EL (cell line): ENCODE measurements at places on chromosomes 16 and 17.

DNA sequence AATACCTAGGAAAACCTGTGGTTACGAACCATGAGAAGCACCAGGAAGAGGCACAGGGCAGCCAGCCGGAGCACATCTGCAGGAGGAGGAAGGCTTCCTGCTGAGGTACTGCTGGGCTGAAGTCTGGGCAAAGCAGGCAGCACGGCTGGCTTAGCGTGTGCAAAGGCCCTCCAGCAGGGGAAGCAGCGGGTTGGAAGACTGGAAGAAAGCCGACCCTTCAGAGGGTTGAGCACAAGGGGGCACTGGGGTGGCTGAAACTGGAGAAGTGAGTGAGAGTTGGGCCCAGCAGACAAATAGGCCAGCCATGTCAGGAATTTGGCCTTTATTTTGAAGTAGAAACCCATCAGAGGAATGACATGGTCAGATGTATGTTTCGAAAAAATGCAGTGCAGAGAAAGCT is 12.1 kb upstream of the HSD3B7 start:
- no peak for DNase-seq

- no peak for DNase-seq
Observed at GRCh38 chr17:69417545-69418483, 3.3 kb downstream of the MAP2K6 start.

DNA sequence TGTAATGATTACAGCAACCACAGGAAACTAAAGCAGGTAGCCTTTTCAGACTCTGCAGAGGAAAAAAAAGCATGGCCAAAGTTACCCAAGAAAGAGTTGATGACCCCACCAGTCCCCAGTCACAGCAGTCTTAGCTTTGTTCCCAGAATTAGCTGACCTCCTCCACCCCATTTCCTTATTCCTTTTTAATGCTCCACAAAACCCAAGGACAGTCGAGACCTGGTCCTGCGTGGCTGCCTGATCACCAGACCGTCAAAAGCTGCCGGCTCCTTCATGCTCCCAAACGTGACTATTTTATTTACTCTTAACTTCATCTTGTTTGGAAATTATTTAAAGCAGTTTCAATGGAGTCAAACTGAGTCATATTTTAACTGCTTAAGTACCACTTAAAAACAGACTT is 28.7 kb upstream of the MED9 start:
- no peak for DNase-seq

DNA sequence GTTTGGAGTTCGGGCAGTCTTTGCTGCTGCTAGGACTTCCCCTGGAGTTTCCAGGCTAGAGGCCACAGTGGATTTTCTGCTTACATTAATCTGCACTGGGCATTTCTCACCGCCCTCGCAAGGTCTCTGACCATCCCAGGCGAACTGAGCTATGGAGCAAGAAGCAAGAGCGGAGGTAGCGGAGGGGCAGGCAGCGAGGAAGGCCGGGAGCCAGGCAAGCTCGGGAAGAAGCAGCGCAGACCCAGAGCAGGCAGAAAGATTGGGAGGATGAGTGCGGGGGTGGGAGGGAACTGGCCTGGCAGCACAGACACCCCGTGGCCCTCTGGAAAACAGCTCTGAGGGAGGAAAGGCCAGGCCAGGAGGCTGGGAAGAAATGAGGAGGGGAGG is 3.8 kb downstream of the COTL1 start:
- DNase-seq, result no peak

DNA sequence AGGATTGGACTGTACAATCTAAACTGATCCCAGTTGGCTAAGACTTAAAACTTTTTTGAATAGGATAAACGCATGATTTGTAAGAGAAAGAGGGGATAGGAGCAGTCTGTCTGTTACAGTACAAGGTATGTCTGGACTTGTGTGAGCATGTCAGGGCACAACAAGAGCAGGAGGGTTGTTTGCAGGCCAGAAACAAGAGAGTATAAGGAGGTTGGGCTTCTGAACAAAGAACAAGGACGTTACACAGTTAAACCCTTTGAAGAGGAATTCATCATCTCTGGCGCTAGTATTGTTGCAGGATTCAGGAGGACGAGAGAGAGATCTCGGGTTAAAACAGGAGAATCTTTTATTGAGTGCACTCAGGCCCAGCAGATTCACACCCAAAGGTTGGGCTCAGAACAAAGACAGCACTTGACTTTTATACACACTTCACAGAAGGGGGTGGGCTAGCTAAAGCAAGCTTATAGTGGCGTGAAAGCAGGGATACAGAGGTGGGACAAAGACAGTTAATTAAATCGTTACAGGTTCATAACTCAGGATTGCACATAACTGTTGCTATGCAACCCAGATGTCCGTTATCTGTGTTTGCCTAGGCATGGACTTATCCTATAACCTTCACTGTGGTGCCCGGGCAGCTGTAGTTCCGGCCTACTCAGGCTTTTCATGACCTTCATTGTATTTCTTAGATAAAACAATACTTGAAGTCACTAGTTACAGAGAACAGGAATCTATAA is 34.3 kb downstream of the SEC14L1 start:
- DNase-seq, result no peak

- no peak for DNase-seq
Observed at GRCh38 chr16:27441276-27441675, 39.3 kb downstream of the IL21R start.

- DNase-seq, result no peak
Observed at GRCh38 chr16:2196162-2196980, at the start of gene CASKIN1. Gene CASKIN1 (minus strand): TSS chr16:2196605. CDS start chr16:2196432, 173 bp downstream.

GRCh38 chr17:1110862-1111598 is 68.8 kb downstream of the ABR start:
- DNase-seq, result peak; percentile 97

DNA sequence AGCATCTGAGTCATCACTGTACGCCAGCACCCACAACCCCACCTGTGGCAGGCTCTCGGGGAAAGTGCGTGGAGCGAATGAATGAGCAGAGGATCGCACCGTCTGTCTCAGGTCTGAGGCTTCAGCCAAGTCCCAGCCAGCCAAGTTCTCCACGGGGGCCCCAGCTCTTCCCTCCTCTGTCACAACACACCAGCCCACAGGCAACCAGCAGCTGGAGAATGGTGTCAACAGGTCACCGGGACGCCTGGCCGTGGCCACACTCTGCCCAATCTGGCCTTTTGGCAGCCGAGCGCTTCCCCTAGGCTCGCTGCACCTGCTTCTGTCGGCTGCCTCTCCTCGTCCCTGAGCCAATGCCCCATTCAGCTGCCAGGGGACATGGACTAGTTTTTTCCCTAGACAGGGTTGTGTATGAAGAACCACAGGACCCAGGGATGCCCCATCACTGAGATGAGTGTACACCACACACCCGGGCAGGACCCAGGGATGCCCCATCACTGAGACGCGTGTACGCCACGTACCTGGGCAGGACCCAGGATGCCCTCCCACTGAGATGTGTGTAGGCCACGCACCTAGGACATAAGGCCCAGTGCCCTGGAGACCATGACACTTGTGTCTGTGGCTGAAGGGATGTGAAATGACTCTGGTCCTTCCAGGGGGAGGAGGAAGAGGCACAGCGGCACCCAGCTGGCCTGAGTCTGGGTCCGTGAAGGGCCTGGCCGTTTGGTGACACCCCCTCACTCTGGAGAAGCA is 52.8 kb downstream of the ABR start:
- DNase-seq, result no peak

DNA sequence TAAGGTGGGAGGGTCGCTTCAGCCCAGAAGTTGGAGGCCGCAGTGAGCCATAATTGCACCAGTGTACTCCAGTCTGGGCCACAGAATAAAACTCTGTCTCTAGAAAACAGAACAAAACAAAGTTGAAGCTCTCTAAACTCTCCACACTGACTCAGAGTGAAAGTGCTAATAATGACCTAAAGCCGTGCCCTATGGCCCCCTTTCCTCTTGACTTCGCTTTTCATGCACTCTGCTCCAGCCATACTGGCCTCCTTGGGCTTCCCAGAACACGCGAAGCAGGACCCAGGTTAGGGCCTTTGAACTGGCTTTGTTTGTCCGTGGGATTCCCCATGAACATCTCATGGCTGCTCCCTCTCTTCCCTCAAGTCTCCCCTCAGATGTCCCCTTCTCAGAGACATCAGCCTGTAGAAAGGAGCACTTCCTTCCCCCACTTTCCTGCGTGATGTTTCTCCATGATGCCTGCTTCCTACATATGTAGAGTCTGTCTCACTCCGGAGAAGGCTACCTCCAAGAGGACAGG is 18.6 kb upstream of the SPN start:
- no peak for DNase-seq

GRCh38 chr16:89354325-89354724 is 136.0 kb downstream of the ANKRD11 start:
- DNase-seq, result no peak

GRCh38 chr16:69486724-69487123 is 62.3 kb downstream of the CYB5B start:
- DNase-seq, result no peak

DNA sequence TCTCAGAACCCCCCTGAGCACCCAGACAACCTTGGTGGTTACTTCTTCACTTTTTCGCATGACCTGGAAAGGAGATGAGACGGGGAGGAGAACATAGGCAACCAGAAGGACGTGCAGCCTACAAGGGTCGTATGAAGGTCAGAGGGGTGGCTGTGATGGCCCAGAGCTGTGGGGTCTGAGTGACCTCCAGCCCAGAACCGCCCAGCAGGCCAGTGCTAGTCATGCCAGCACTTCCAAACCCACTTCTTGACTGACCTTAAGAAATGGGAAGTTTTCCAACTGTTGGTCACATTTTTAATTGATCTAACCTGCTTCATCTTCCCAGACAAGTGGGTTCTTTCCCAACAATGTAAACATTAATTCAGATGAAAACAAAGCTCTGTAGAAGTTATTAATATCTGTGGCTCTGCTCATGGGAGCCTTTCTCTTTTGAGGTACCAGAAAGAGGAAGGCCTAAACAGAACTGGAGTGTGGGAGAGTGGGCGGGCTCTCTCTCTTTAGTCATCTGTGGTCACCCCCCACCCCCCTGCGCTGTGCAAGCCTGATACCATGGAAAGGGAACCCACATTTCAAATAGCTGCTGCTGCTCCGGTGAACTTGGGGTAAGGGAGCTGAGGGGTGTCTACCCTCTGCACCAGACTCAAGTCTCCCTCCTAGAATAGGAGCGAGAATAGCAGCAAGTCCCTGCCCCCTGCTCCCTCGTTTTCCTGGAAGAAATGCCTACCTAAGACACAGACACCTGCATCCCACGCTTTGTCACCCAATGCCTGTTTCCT is 101.6 kb downstream of the RAB11FIP4 start:
- no peak for DNase-seq

DNA sequence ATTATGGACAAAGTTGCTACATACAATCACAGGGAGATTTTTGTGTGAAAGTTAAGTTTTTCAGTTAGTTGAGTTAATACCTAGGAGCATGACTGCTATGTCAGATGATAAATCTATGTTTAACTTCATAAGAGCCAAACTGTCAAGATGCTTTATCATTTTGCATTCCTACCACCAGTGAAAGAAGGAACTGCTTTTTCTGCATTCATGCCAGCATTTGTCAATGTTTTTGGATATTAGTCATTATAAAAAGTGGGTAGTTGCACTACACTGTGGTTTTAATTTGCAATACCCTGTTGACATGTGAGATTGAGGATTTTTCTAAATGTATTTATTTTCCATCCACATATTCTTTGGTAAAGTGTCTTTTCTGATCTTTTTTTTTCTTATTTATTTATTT is 434.0 kb upstream of the MON1B start:
- no peak for DNase-seq

DNA sequence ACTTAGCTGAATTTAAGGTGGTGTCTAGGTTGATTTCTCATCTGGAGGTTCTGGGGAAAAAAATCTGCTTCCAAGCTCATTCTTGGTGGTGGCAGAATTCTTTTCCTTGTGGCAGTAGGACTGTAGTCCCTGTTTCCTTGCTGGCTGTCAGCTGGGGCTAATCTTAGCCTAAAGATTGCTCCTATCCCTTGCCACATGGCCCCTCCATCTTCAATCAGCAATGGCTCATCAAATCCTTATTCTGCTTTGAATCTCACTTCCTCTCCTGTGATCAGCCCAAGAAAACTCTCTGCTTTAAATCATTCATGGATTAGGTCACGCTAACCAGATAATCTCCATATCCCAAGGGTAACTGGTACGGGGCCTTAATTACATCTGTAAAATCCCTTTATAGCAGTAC is 6.6 kb downstream of the FAM20A start:
- no peak for DNase-seq

DNA sequence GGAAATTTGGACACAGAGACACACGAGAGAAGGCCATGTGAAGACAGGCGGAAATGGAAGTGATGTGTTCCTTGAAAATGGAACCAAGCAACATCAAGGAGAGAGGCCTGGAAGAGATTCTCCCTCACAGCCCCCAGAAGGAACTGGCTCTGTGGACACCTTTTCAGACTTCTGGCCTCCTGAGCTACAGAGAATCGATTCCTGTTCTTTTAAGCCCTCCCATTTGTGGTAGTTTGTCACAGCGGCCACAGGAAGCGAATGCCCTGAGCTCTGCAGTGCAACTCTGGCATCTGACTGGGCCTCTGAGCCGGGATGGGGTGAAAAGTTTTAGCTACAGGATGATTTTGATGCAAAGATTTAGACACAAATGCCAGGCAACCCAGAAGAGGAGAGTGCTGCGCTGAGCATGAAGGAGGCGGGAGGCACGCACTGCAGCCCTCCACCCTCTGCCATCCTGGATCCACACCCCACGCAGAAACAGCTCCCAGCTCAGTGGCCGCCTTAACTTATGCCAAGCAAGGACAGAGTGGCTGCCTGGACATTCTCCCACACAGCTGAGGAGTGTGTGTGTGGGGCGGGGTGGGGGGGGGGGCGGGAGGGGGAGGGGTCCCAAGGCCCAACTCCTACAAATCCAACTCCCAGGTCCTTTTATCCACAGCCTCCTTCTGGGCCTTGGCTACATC is 2.2 kb downstream of the TIMP2 start:
- DNase-seq, result no peak

DNA sequence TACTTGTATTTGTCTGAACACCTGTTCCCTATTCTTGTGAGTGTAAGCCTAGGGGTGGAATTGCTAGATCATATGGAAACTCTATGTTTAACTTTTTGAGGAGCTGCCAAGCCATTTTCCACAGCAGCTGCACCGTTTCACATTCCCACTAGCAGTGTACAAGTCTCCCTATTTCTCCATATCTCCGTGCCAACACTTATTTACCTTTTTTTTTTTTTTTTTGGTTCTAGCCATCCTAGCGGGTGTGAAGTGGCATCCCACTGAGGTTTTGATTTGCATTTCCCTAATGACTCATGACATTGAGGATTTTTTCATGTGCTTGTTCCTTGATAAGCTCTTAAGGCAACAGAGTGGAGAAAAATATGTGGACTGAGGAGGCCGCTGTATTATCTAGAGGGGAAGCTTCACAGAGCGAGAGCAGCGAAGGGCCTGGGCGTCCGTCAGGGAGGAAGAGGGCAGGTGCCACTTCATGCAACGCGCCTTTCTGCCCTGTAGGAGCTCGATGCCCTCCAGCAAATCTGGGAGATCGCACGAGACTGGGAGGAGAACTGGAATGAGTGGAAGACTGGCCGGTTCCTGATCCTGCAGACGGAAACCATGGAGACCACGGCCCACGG is 50.0 kb downstream of the DNAH2 start:
- DNase-seq, result no peak
